Activated gamma-delta T cell treated with Interleukin-2 at 50 U/mL for 16 hours (primary cell): ENCODE measurements at places on chromosomes 1 and 21.

- no peak for DNase-seq
These were observed 92.2 kb downstream of the DYRK1A start for GRCh38 chr21:37458669-37459276.

DNA sequence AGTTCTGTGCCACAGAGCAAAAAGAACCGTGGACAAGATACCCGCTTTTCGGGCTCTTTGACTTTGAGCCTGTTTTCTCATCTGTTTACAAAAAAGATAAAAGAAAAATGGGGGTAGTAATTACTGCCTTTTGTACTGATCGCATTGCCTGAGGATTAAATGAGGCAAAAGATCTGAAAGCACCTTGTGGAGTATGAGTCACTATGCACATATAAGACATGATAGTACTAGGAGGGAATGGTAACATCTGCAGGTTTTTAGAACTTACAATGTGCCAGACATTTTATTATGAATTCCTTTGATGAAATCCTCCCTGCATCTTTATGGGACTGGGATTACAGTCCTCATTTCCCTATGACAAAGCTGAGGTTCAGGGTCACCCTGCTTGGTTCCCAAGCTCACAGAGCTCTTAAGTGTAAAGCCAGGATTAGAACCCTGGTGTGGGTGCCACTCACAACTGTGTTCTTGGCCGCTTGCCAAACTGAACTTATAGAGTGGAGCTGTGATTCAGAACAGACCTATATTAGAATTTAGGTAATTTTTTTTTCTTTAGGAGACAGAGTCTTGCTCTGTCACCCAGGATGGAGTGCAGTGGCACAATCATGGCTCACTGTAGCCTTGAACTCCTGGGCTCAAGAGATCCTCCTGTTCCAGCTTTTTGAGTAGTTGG, 1.8 kb downstream of the DISC1 start:
- peak; percentile 34 for DNase-seq

DNA sequence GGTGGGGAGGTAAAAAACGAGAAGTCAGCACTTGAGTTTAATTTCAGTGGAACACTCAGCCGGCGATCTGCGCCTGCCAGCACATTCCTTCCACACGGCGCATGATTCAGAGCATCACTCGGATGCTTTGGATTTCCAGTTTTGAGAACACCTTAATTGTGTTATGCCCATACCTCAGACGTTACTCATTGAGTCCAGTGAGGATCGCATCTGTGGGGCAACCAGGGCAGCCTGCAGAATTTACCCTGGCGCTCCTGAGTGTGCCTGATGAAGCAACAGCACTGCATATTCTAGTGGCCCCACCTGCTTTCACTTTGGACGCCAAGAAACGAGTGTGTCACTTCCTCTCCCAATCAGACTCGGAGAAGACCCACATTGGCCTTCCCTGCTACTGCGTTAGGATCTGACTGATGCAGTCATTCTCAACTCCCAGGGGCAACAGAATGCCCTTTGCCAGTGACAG, 19.9 kb downstream of the FAM89A start:
- DNase-seq, result no peak

DNA sequence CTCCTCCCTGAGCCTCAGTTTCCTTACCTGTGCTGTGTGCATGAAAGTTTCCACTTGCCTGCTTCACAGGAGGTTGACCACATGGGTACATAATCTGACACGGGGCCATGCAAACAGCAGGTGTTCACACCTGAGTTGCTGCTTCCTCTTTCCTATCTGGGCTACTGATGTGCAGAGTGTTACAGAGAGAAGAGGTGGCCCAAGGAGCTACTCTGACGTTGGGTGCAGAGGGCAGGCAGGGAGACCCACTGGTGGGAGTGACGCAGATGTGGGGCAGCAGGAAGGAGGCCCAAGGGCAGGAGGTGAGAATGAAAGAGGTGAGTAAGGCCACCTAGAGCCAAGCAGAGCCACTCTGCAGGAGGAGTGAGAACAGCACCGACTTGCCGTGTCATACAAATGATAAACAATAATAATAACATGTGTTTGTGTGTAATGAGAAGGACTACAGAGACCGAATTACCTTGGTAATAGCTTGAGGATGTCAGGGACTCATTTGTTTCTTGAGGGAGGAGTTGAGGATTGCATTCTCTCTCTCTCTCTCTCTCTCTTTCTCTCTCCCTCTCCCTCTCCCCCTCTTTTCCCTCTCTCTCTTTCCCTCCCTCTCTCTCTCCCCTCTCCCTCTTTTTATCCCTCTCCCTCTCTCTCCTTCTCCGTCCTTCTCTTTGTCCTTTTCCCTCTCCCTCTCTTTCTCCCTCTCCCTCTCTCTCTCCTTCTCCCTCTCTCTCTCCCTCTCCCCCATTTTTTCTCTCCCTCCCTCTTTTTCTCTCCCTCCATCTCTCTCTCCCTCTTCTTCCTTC, 87.4 kb upstream of the IGSF21 start:
- no peak for DNase-seq

- no peak for DNase-seq
These were observed 120.7 kb downstream of the RPS6KC1 start for GRCh38 chr1:213171711-213172110.

DNA sequence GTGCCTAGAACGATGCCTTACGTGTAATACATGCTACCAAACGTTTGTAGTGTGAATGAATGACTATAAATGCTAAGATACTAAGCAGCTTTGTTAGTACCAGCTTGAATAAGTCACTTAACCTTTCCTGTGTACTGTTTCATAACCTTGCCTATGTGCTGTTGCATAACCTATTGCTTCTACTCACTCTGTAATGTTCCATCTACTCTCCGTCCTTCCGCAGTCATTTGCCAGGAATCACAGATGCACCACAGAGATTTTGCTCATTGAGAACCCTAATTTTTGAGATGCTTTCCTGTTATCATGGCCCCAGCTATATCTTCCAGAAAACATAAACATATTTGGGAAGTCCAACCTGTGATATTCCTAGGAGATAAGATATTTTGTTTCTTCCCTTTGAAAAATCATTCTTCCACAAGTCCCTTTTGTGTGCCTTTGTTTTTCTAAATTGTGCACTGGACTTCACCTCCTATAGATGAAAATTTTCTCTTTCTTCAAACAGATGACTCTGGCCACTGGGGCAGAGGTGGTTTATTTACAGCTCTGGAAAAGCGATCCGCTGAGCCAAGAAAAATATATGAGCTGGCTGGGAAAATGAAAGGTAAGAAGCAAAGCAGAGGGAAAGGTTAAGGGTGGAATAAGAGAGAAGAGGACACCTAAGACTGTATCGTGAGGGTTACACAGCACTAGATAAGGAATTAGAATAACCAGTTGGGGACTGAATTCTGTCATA, 44.8 kb downstream of the CHD1L start:
- no peak for DNase-seq

DNA sequence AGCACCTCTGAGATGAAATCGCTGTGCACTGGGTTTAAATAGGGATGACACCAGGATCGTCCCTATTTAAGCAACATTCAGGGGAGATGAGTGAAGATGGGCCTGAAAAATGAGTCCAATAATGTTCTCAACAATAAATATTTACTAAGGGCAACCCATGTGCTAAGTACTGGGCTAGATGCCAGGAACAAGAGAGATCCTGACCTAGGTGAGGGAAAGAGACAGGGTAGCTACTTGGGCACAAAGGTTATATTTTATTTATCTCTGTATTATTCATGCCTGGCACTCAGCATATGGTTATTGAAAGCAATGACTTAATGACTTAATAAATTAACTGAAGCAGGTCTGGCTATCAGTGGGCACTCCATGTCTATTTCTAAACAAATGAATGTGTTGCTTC, 27.4 kb upstream of the AVPR1B start:
- DNase-seq, result no peak

DNA sequence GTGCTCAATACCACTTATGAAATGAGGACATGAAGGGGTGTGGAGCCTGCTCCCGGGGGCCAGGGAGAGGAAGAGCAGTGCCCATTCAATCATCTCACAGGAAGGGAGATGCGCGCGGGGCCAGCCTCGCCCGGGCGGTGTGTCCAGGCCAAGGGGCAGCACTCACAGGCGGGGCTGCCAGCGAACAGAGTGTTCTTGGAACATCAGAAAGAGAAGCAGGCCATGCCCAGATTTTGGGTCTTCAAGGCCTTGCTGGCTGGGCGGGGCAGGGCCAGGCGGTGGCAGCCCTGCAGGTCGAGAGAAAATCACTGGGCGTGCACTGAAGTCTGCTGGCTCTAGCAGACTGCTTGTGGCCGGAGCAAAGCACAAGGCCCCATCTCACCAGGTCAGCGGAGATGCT, 168.6 kb downstream of the PRDM16 start:
- DNase-seq, result no peak

- DNase-seq, result no peak
These were observed 1.4 kb upstream of the SLC19A2 start for GRCh38 chr1:169487133-169487532.

DNA sequence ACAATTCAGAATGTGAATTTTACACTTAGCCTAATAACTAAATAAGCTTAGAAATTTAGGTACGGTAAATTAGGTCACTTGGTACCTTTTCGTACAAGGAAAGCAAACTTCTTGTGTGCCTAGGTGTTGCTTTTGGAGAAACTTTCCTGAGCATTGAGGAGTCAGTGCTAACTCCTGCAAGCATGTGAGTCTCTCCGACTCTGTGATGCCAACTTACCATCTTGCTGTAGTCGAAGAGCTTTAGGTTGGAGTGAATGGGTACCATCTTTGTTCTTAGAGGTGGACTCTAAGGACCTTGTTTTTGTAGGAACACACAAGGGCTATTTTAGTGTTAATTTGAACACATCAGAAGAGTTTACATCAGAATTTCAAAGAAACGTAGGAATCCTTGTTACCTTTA, 688.9 kb downstream of the USP25 start:
- no peak for DNase-seq

DNA sequence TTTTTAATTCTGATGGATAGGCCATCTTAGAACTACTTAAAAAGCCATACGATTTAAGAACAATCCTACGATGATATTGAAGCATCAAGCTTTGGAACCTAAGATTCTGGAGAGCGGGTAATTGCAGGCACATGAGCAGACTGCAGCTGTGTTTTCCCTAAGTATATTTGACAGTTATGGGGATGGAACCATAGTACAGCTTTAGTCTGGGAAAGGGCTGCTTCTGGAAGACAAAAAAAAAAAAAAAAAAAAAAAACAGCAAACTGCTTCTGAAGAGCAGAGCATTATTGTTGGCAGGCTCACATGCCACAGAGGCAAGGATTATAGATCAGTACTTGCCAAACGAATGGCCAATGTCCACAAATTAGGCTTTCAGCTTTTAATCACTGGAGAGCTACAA, 1618.7 kb downstream of the AMY1C start:
- no peak for DNase-seq

DNA sequence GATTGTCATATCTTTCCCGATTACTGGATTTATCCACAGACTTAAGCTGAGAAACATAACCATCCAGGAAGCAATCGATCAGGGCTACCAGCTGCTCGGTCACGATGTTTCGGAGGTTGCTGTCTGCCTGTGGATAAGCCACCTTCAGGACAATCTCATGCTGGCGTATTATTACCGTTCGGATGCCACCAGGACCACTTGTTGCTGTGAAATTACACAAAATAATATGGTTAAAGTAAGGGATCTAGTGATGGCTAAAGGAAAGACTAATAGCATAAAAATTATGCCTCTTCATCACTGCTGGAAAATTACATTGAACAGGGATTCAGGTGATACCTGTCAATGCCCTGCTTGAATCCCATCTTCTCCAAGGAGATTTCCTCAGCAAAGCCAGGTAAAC, 30.8 kb upstream of the ACTA1 start:
- no peak for DNase-seq

GRCh38 chr1:198811449-198811848, 172.6 kb downstream of the PTPRC start:
- DNase-seq, result no peak

- DNase-seq, result no peak
These were observed 35.4 kb upstream of the ZNF281 start for GRCh38 chr1:200445213-200445612.

DNA sequence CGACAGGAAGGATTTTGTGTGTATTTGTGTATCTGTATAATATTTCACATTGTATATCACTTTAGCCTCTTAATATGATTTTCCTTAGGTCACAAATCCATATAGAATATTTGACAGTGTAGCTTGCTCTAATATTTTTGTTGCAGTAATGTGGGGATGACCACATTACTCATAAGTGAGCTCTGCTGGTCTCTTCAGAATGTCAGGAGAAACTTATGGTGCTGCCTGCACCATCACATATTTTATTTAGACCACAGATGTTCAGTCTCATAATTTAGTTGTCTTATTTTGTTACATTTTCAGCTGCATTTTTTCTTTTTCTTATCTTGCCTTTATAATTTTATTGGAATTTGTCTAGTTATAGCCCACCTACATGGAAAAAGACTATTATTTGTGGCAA, 205.3 kb downstream of the PBX1 start:
- DNase-seq, result no peak

GRCh38 chr1:81115422-81115821, 685.3 kb upstream of the ADGRL2 start:
- no peak for DNase-seq

- DNase-seq, result no peak
These were observed 114.2 kb downstream of the ZC3H11B start for GRCh38 chr1:219498666-219499065.

GRCh38 chr21:43906585-43907370, 41.8 kb downstream of the AGPAT3 start:
- DNase-seq, result no peak

DNA sequence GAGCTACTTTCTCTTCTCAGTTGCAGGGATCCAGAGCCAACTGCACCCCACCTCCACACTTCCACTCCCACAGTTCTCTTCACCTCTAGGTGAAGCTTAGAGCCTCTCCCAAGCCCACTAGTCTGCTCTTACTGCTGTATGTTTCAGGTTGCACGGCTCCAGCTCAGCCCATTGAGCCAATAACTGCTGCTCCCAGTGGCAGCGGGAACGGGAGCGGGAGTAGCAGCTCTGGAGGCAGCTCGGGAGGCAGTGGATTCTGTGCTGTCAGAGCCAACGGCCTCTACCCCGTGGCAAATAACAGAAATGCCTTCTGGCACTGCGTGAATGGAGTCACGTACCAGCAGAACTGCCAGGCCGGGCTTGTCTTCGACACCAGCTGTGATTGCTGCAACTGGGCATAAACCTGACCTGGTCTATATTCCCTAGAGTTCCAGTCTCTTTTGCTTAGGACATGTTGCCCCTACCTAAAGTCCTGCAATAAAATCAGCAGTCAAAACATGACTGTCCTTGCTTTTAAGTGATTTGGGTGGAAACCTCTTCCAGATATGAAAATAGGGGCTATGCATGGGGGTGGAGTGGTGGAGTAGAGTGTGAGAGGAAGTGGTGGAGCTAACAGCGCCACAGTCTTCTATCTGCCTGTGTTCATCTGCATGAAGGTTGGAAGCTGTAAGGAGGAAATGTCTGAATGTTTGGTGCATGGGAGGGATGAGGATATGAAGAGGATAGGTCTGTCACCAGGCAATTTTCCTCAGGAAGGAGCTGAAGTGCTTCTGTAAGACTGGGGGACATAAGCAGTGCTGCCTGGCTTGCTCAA, 29.6 kb downstream of the CHIA start:
- DNase-seq, result no peak
